NCI-H1105 (cell line): ENCODE measurements at places on chromosomes 6 and 20.

DNA sequence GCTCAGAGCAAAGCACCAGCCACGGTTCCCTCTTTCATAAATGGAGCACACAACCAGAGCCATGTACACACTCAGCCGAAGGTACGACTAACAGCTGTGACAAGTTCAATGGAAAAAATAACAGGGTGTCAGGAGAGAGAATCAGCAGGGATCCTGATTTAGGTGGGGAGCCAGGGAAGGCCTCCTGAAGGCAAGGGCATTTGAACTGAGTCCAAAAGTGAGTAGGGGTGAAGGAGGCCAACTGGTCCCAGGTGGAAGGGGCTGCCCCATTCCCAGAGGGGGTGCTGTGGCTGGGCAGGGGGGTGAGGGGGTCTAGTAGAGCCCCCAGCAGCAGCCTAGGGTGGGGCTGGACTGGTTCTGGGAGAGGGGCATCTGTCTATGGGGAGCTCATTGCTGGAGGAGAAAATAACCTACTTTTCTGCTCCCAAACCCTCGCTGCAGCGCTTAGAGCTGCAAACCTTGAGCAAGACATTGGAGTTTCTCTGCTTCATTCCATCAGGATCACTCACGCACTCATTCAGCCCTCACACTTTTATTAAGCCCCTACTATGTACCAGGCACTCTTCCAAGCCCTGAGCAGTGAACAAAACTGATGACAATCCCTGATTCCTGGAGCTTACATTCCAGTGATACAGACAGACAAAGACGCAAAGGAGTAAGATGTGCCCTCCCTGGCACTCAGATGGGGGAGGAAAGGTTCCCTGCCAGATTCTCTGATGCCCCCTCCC is 113.5 kb downstream of the TOX2 start:
- DNase-seq = no peak

- DNase-seq = peak; percentile 68
Observed at GRCh38 chr6:148874698-148875293, 128.0 kb downstream of the UST start.

DNA sequence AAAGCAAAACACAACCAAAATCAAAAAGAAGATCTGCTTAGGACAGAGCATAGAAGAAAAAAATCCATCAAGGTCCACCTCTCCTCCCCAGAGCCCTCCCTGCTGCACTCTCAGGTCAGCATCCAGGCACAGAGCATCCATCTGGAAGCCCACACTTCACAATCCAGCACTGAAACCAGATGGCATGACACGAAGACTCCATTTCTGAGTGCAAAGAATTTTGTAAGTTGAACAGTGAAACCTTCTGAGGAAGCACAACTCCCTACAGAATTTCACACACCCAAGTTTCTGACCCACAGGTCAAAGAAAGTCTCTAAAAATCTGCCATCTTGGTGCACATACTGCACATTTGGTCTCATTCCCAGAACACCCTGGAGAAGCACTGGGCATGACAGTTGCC is 128.8 kb upstream of the STXBP5 start:
- no peak for DNase-seq

DNA sequence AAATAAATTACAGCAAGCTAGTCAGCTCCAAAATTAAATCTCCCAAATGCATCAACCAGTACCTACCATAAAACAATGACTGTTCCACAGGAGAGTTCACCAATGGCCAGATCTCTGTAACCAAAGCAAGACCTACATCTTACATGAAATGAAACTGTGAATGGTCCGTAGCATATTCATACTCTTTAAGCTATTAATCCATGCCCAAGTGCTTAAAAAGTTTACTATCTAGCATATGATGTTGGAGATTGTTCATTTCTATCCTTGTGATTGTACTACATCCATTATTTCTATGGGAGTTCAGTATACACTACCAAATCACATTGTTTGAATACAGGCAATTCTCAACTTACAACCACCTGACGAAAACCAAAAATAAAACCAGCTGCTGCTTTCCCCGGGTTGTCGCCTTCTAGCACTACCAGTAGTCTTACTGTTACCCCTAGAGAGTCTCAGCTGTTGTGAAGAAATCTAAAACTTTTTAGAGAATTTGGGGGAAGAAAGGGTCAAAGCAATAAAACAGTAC is 38.0 kb downstream of the HIVEP2 start:
- DNase-seq = no peak

DNA sequence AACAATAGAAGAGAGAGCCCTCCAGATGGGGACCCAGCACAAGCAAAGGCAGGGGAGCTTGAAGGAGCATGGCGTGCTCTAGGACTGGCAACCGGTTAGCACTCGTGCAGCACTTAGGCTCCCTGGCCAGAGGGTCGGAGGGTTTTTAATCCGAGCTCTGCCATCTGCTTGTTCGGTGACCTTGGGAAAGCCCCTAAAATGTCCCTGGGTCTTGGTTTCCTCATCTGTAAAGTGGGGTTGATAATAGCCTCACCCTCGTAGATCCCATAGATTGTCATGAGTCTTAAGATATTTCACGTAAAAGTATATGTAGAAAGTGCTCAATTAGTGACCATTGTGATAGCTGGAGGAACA is 16.6 kb upstream of the HCK start:
- no peak for DNase-seq

GRCh38 chr6:19999319-20000191 is 162.4 kb downstream of the ID4 start:
- DNase-seq = no peak

GRCh38 chr6:37783025-37783855 is 36.3 kb upstream of the ZFAND3 start:
- peak; percentile 15 for DNase-seq

DNA sequence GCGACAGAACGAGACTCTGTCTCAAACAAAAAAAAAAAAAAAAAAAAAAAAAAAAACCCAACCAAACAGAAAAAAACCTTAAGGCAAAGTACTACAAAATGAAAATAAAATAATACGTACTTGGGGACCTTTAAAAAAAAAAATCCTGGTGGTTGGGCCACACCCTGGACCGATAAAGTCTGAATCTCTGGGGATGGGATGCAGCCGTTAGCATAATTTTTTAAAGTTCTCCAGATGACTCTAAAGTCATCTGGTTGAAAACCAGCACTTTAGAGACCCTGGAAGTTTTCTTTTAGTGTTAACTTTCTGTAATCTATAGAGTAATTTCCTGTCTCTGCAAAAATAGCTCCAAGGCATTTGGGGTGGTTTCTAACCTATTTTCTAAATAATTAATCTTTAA is 142.9 kb upstream of the SALL4 start:
- DNase-seq = no peak
